CD8-positive, alpha-beta memory T cell (primary cell): ENCODE measurements at places on chromosomes 2 and 18. TPM values are rescaled to one million over a fixed set of nuclear protein-coding genes. Genes with fewer than 3 reads are reported as not detected.

The DNAJC5G gene
- polyA plus RNA-seq, result not detected

GRCh38 chr18:54743605-54743995 lies 84.7 kb upstream of the RAB27B start:
- no peak for DNase-seq

DNA sequence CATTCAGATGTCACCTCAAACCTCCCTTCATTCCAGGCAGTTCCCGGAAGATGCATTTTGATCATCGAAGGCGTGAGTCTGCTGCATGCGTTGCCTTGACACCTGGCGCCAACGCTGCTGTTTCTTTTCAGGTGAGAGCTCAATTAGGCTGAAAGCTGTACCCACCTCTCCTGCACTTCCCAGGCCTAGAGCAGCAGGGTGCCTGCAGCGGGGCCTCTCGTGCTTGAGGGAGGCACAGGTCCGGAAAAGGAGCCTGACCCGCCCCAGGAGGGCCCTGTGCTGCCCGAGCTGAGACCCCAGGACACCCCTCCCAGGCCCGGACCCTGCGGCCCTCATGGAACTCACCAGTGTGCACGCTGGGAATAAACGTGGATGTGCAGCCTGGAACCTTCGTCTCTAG lies 31.4 kb upstream of the KCNG2 start:
- DNase-seq, result no peak

DNA sequence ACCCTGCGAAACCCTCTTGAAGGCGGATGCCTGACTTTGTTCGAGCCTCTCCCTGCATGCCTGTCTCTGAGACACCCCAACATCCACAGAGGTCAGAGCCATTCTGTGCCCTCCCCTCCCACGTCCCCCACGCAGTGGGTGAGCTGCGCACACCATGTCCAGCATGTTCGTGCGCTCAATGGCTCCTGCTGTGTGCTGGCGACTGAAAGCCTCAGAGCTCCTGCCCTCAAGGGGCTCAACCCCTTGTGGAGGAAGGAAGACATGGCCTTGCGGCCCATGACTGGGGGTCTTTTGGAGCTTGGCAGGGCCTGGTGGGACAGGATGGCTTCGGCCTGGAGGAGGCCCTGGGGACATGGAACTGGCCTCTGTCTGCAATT lies 45.7 kb downstream of the ANKMY1 start:
- no peak for DNase-seq

GRCh38 chr2:118321432-118322105 lies 233.3 kb downstream of the INSIG2 start:
- DNase-seq, result no peak

DNA sequence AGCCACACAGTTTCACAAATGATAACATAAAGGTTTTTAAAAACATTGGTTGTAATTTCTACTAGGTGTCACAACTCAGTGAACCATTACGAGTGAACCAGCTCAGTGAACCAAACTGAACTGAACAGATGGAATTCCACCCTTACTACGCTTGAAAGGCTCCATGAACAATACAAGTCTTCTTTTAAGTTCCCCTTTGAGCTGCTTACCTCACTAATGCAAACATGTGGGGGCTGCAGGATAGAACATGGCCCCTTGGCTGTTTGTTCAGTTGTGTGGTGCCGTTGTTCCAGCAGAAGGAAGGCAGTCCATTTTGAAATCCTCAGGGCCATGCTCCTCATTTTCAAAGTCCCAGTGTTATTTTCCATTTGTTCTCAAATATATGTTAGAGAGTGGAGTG lies 30.7 kb upstream of the KLHL14 start:
- DNase-seq, result no peak

The FAM228A gene
- not detected for polyA plus RNA-seq
